ENCODE measurements at places on chromosomes 12 and 14. TPM values are rescaled to one million over a fixed set of nuclear protein-coding genes. Genes with fewer than 3 reads are reported as not detected.

DNA sequence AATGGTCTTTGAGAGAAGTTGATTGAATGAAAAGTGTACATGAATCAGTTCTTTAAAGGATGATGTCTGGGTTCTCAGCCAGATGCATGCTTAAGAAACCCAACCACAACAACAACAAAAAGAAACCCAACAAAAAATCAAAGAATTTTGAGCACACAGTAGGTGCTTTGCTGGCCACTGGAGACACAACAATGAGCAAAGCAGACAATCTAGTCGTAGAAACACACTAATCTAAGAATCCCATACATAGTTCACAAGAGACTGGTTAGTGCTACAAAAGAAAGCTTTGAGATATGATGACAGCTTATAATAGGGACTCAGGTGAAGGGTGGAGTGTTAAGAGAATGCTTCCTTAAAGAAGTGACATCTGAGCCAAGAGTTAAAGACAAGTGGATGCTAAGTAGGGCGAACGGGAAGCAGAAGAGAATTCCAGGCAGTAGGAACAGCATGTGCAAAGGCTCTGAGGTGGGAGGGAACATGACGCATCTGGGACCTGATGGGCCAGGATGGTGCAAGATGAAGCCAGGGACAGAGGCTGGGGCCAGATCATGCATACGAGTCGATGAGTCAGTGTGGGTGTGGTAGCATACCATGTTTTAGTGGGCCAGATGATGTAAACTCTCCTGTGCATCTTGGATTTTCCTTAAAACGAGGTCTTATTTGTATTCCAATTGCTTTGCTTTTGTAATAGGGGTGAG lies 4.6 kb upstream of the HIP1R start:
- no peaks in the 10 kb centered on the region for H3K36me3 ChIP-seq
- no peaks in the 10 kb centered on the region for H3K27me3 ChIP-seq
- peaks cover 12% of the 10 kb centered on the region for H3K4me1 ChIP-seq

DNA sequence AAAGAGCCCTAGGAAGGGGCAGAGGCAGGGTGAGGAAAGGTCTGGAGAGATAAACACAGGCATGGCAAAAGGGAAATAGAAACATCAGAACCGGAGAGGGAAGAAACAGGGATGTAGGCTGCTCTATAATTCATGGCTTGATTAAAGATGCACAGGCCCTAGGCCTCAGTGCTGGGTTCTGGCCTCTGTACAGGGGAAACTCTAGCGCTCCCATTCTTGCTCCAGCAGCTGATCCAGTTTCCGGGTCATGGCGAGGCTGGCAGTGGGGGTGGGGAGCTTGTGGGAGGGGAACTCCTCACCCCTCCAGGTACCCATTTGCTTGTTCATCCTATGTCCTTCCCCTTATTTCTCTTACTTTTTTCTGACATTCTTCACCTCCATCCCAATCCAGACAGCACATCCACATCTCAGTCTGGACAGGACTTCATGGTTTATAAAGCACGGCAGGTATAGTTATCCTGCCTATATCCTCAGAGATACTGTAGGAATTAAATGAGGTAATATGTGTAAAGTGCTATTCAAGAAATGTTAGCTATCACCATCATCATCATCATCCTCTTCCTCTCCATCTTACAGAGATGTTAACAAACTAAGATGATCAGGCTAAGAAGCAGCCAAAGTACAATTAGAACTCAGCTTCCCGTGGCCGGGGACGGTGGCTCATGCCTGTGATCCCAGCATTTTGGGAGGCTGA lies 8.0 kb upstream of the GPR84 start:
- H3K27me3 ChIP-seq: no peaks in the 10 kb centered on the region
- no peak overlapping the region for H3K27ac ChIP-seq
- H3K36me3 ChIP-seq: peaks cover 4% of the 10 kb centered on the region
- H3K4me1 ChIP-seq: peaks cover 10% of the 10 kb centered on the region
- DNase-seq: no peak

Gene RAD51AP1
- not detected for total RNA-seq

DNA sequence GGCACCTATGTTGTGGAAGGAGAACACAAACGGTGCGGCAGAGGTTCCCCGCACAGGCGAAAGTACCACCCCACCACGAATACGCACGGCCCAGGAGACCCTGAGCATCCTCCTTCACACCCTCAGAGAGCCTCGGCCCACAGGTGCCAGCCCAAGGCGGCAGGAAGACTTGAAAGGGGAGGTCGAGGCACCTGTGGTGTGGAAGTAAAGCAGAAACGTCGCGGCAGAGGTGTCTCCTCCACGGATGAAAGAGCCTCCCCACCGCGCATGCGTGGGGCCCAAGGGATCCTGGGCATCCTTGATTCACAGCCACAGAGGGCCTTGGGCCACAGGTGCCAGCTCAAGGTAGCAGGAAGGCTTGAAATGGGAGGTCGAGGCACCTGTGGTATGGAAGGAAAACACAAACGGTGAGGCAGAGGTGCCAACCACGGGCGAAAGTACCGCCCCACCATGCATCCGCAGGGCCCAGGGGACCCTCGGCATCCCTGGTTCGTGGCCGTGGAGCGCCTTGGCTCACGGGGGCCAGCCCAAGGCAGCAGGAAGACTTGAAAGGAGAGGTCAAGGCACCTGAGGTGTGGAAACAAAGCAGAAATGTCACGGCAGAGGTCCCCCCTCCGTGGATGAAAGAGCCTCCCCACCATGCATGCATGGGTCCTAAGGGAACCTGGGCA lies 380.1 kb downstream of the ALG10 start:
- H3K27me3 ChIP-seq: no peaks in the 10 kb centered on the region
- no peaks in the 10 kb centered on the region for H3K36me3 ChIP-seq
- H3K27ac ChIP-seq: no peak overlapping the region
- no peak for DNase-seq
- H3K4me3 ChIP-seq: no peak overlapping the region

Gene SART3
- total RNA-seq: 94.0 TPM
